ENCODE measurements at places on chromosomes 5 and 9.

GRCh38 chr9:121194730-121195129 lies 6.9 kb downstream of the RAB14 start:
- no peak for DNase-seq

DNA sequence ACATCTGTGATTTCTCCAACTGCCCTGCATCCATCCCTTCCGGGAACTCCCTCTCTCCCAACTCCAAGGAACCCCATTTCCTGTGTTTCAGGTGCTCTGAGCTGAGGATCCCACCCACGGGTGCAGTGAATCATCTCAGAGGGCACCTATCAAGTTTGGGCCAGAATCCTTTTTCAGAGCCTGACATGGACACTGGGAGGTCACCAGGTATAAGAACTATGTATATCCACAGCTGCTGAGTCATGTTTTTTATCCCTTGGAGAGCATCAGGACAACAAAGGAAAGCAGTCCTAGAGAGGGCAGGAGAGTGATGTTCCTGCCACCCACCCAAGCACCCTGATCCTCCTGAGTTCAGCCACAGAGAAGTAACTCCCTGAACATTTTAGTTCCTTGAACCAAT lies 3.8 kb downstream of the MED27 start:
- no peak for DNase-seq

DNA sequence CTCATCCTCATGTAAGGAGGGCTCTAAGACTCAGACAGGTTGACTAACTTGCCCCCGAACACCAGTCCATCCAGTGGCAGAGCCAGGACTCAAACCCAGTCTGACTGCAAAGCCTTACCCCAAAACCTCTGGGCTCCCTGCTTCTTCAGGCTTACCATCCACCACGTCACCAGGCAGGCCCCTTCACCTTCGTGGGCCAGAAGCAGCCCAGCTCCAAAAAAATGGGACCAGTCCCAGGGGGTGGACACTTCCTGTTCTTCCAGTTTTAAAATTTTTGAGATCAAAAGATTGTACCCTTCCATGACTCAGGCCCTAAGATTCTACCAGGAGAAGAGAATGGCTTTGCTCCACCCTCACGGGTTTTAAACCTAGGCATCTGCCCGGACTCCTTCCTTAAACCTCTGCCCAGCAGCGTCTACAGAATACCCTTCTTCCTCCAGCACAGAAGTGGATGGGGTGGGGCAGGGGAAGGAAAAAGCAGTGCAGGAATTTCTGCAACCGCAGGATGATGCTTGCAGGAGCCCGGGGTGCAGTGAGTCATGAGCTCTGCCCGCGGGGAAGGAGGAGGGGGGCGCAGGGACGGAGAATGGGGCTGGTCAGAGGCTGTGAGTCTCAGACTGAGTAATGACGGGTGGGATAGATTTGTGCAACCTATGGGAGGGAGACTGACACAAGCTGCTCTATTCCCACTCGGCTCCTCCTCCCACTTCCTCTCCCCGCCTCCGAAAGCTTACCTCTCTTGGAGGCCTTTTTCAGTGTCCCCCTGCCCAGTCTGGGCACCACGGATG lies 50.4 kb upstream of the STXBP1 start:
- no peak for DNase-seq

- DNase-seq: no peak
Measured at GRCh38 chr5:163772241-163772640, 266.8 kb downstream of the MAT2B start.

DNA sequence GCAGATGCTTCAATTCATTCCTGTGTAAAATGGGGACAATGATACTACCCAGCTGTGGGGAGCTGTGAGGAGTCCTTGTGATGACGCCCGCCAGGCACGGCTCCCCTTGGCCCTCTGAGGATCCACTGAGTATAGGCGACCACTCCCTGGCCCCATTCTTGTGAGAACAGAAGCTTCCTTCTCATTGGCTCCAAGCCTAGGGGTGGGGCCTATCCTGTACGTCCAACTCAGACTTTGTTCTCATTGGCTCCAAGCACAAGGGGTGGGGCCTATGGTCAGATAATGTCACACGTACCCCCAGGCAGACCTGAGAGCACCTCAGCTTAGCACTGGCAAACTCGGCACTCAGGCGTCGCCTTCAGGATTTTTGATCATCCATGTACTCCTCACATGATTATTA lies 232.9 kb upstream of the MVB12B start:
- DNase-seq: no peak

DNA sequence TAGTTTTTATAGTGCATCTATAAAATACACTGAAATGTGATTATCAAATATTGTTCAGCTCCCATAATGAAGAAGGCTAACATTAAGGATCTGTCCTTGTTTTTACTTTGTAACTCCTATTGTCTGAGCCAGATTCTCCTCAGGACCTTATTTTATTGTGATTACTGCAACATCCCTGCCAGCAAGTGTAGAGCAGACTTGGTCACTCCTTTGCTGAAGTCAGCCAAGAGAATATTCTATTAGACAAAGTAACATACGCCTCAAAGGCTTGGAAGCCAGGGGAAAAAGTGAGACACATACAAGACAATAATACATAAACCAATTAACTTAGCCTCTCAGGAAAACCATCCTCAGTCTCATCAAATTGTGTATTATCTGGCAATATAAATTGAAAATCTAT lies 269.6 kb downstream of the ARL15 start:
- DNase-seq: no peak

DNA sequence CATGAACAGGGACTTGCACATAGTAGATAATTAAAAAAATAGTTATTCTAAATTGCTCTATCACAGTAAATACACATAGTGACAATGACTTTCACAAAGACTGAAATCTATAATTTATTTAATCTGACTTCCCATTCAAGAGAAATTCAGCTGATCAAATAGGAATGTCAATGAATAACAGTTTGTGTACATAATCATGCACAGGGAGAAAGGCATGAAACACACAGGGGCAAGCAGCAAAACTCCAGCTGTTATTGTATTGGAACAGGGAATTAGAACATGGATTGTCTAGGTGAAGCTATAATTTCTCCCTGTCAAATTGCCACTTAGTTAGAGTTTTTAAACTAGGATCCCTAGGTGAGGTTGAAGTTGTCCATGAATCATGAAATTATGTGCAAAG lies 99.9 kb downstream of the HCN1 start:
- no peak for DNase-seq

- DNase-seq: no peak
Measured at GRCh38 chr5:172315587-172316493, 32.3 kb upstream of the UBTD2 start.

DNA sequence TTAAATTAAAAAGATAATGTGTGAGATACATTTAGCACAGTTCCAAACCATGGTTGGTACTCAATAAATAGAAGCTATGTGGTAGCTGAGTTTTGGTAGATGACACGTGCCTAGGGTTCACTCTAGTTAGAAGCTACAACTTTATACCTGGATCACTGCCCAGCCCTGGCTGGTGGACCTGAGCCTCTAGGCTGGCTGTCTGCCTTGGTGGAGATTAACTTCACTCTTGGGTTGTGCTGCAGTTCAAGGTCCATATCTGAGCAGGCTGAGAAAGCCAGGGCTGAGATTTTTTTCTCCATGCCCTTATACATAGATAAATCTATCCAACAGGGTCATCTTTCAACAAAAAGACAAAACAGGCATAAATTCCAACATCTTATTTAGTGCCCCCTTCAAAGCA lies 44.6 kb upstream of the SPDL1 start:
- no peak for DNase-seq

DNA sequence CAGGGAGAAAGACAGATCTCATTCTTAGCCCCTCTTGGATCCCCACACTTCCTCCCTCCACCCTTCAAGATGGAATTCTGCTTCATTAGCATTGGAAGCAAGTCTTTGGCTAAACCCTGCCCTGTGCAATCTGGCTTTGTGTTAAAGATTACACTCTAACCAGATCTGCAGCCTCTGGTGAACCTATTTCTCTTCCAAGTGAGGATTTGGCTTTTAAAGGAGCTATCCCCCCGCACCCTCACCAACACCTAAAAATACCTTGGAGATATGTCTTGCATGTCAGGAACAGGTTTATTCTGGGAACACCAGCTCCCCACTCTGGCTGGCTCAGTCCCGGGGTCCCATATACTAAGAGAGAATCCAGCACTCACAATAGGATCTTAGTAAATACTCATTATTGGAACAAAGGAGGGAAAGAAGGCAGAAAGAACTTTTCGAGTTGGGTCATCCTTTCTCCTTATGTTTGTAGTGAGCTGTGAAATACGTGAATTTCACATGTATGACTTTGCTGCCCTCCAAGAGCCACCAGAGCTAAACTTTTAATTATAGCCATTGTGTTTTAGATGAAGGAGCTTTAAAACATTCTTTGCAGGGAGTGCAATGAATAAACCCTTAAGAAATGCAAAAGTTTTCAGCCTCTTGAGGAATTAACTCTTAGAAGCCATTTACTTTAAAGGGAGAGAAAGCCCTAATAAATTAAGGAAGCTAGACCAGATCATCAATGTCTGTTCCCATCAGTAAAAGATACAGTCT lies 53.7 kb upstream of the HRH2 start:
- DNase-seq: no peak

- no peak for DNase-seq
Measured at GRCh38 chr9:113922160-113922559, 46.1 kb downstream of the ZNF618 start.

- no peak for DNase-seq
Measured at GRCh38 chr5:159735749-159736660, 180.3 kb upstream of the ADRA1B start.

DNA sequence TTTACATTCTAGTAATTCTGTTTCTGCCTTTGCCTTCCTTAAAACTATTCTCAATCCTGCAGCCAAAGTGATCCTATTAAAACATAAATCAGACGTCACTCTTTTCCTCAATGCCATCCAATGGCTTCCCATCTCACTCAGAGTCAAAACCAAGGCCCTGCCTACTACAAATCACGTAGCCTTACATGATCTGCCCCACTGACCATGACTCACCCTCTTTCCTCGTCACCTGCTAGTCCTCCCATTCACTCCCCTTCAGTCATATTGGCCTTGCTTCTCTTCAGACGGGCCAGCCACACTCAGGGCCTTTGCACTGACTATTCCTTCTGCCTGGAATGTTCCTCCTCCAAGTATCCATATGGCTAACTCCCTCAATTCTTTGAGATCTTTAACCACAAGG lies 39.0 kb upstream of the DMXL1 start:
- no peak for DNase-seq

GRCh38 chr9:15187589-15187988 lies 119.4 kb downstream of the TTC39B start:
- DNase-seq: no peak

DNA sequence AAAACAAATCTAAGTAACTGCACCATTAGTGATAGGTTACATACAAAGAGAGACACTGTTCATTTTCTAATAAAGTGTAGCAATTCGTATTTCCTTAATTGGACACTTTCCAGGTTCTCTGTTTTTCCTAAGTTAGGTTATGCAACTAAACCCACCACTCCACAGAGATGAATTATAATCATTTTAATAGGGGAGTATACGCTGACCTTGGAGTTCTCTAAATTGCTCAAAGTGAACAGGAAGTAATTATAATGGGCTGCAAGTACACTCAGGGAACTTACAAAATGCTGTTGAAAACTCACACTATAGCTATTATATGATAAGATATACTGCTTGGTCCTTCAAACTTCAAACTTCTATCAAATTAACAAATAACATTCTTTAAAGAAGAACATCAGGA lies 18.2 kb upstream of the ADCY2 start:
- no peak for DNase-seq

GRCh38 chr5:61626639-61627282 lies 294.7 kb downstream of the ZSWIM6 start:
- DNase-seq: no peak

DNA sequence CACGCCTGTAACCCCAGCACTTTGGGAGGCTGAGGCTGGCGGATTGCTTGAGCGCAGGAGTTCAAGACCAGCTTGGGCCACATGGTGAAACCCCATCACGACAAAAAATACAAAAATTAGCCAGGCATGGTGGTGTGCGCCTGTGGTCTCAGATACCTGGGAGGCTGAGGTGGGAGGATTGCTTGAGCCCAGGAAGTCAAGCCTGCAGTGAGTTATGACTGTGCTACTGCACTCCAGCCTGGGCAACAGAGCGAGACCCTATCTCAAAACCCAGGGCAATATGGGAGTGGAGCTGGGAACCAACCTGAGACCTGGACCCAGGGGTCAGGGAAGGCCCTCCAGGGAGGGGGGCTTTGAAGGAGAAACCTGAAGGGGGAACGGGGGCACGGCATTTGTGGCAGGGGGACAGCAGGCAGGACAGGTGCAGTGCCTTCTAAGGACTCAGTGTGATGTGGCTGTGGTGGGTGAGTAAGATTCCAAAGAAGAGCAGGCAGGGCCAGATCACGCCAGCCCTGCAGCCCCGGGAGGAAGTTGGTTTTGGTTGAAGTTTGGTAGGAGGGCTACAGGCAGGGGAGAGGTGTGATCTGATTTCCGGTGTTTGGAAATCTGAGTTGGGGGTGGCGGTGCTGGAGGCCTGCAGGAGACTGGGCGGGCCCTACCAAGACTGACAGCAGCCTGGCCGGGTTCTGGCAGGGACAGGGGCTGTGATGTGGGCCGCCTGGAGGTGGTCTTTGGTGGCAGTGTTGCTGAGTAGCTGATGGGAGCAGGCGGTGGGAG lies 46.2 kb downstream of the NTNG2 start:
- no peak for DNase-seq

DNA sequence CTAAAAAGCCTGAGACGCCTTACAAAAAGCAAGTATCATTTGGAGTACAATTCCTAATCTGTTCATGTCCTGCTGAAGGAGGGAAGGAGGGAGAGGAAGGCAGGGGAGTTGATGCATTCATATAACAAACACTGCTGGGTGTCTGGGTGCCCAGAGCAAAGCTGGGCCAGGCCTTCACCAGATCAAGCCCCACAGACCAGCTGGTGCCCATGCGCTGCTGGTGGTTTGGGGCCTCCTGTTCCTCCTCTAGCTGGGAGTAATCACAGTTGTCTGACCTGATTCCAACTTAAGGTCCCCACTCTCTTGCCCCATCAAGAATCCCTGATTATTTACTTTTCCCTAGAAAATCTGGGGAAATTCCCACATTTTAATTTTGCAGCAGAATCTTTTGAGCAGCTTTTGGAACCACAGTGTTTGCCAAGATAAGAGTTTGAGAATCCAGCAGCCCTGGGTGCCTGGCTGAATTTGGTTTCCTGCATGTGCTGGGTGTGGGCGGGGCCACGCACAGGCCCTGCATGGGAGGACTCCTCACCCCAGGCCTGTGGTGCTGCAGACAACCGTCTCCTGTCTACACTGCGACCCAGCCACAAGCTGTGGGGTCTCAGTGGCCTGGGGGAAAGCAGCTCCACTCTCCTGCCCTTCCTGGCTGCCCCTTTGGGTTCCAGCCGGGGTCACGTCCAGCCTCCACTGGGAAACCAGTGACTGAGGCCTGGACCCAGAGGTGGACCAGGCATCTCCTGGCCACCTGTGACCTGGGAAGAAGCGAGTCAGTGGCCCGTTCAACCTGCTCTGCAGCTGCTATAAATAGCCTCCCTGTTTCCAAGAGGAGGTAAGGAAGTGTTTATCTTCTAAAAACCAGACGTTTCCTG lies 47.5 kb downstream of the NEURL1B start:
- DNase-seq: peak; percentile 58

- no peak for DNase-seq
Measured at GRCh38 chr5:264338-264737, 7.1 kb upstream of the PDCD6 start.
